ENCODE measurements at places on chromosomes 16 and 17.

- no peak for DNase-seq
- H3K4me1 ChIP-seq: peaks cover 11% of the 10 kb centered on the region
- no peak overlapping the region for H3K4me3 ChIP-seq
- no peak overlapping the region for H3K27ac ChIP-seq
- no peaks in the 10 kb centered on the region for H3K36me3 ChIP-seq
Observed at GRCh38 chr17:55448681-55449080, 27.0 kb upstream of the MMD start.

DNA sequence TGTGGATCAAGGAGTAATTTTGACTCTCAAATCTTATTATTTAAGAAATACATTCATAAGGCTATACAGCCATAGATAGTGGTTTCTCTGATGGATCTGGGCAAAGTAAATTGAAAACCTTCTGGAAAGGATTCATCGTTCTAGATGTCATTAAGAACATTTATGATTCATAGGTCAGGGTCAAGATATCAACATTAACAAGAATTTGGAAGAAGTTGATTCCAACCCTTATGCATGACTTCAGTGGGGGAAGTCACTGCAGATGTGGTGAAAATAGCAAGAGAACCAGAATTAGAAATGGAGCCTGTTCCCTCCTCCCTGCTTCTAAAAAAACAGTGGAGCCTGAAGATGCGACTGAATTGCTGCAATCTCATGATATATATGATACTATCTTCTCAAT, 36.6 kb upstream of the HNF1B start:
- no peak for DNase-seq
- H3K27me3 ChIP-seq: no peaks in the 10 kb centered on the region
- H3K27ac ChIP-seq: no peak overlapping the region
- H3K36me3 ChIP-seq: no peaks in the 10 kb centered on the region
- no peaks in the 10 kb centered on the region for H3K4me1 ChIP-seq
- no peak overlapping the region for H3K4me3 ChIP-seq

DNA sequence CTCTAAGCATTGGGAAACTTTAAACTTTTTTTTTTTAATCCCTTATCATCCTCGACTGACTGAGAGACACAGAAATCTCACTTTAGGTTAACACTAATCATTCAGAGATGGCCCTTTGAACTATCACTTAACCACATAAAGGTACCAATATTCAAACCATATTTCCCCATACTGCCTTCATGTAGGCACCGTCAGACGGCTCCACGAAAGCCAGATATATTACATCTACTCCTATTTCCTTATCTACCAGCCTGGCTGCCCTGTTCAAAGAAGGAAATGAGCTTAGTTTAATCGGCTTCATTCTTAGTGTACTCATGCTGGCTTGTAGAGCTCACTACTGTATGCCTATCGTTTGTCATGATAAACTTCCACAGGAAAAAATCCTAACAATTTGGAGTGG, 270.9 kb downstream of the CEP112 start:
- no peak for DNase-seq
- H3K4me3 ChIP-seq: no peak overlapping the region
- H3K4me1 ChIP-seq: no peaks in the 10 kb centered on the region
- no peaks in the 10 kb centered on the region for H3K36me3 ChIP-seq
- H3K27ac ChIP-seq: no peak overlapping the region

DNA sequence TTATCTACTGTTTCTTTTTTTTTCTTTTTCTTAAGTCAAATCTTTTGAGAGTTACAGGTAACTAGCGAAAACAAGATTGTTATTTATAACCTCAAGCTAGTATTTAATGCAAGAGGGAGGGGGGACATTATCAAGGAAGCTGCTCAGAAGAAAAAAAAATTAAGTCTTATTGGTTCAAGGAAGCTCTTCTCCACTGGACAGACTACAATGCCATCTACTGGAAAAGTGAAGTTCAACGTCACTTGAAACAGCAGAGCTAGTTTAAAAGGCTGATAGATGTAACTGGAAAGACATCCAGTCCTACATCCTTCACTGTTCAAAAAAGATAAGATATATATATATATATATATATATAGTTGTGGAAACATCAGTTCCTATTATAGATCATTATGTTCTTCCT, 418.0 kb upstream of the PSMD7 start:
- no peaks in the 10 kb centered on the region for H3K4me1 ChIP-seq
- H3K27me3 ChIP-seq: peaks cover 7% of the 10 kb centered on the region
- no peak for DNase-seq
- no peak overlapping the region for H3K27ac ChIP-seq
- H3K36me3 ChIP-seq: no peaks in the 10 kb centered on the region

DNA sequence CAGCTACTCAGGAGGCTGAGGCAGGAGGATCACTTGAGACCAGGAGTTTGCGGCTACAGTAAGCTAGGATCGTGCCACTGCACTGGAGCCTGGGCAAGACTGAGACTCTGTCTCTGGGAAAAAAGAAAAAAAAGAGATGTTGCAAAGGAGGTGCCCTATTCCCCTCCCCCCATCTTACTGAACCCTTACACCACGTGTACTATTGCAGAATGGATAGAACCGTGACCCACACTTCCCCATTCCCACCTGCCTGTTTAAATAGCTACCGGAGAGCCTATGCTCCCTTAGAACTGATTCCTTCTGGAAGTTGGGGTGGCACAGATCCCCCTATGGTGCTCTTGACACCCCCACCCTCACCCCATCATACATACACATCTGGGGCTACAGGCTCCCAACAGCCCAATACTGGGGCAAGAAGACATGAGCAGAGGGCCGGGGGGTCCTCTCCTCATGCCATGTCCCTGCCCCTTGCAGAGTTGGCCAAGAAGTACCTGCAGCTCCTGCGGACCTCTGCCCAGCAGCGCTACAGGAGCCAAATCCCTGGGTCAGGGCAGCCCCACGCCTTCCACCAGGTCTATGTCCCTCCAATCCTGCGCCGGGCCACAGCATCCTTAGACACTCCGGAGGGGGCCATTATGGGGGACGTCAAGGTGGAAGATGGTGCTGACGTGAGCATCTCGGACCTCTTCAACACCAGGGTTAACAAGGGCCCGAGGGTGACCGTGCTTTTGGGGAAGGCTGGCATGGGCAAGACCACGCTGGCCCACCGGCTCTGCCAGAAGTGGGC, 35.7 kb downstream of the NLRC5 start:
- no peak for DNase-seq
- peaks cover 7% of the 10 kb centered on the region for H3K36me3 ChIP-seq
- no peaks in the 10 kb centered on the region for H3K4me1 ChIP-seq
- no peak overlapping the region for H3K27ac ChIP-seq

GRCh38 chr17:77437017-77437416, 296.2 kb downstream of the SEC14L1 start:
- DNase-seq: no peak
- H3K36me3 ChIP-seq: peaks cover 3% of the 10 kb centered on the region
- no peak overlapping the region for H3K4me3 ChIP-seq
- no peaks in the 10 kb centered on the region for H3K27me3 ChIP-seq
- H3K4me1 ChIP-seq: peaks cover 18% of the 10 kb centered on the region

GRCh38 chr16:49755716-49756505, 100.0 kb downstream of the ZNF423 start:
- DNase-seq: no peak
- H3K36me3 ChIP-seq: no peaks in the 10 kb centered on the region

DNA sequence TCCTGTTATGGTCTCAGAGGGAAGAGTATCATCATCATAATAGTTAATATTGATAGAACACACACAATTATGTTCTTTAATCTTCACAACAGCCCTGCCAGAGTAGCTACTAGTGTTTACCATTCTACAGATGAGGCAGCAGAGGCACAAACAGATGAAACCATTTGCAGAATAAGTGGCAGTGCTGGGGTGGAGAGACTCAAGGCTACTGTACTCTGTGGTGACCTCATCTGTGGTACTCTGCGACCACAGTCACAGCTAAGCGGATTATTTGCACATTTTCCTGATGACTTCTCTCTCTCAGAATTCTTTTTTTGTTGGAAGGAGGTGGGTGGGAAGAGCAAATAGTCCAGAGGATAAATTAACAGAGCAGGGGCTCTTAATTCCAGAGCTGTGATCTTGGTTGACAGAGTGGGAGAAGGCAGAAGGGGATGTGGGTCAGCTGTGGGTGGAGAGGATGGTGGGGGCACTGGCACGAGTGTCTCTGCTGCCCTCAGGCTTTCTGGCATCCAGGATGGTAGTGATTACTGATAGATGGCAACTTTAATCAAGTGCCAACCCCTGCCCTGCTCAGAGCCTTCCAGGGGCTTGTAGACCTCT, 41.8 kb downstream of the MRM1 start:
- DNase-seq: no peak
- peaks cover 9% of the 10 kb centered on the region for H3K27me3 ChIP-seq
- no peak overlapping the region for H3K4me3 ChIP-seq
- H3K27ac ChIP-seq: no peak overlapping the region
- H3K4me1 ChIP-seq: peaks cover 8% of the 10 kb centered on the region
- no peaks in the 10 kb centered on the region for H3K36me3 ChIP-seq

DNA sequence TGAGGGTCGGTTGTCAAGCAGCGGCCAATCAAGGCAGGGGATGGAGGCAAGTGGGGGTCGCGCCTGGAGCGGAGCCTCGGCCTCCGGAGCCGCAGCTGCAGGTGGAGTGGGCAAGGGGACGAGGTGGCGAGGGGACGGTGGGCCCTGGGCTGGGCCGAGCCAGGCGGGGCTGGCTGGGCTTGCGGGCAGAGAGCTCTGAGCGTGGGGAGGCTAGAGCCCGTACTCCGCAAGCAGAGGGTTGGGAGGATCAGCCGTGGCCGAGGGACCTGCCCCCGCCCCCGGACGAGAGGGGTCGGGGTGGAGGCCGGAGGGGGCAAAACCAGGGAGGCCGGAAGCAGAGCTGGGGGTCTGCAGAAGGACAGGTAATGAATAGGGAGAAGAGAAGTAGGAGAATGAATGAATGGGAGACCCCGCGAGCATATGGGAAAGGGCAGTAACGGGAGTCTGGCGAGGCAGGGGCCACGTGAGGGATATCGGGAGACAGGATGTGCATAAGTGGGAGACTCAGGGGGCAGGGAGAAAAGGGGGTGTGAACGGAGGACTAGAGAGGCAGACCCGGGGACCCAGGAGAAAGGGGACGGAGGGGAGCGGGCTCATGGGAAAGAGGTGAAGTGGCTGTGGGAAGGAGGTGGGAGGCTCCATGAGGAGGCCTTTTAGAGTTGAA, at the start of gene KATNB1:
Gene KATNB1, plus strand, starts transcription at position 16 of the 664 bp plus-strand sequence. CDS start 1,474 bp downstream, outside the sequence.
- peak within 1 kb of the TSS; percentile 91 for H3K4me3 ChIP-seq
- peaks cover 22% of the 10 kb centered on the region for H3K4me1 ChIP-seq
- no peak for DNase-seq
- H3K36me3 ChIP-seq: no peaks in the 10 kb centered on the region
- no peaks in the 10 kb centered on the region for H3K27me3 ChIP-seq

DNA sequence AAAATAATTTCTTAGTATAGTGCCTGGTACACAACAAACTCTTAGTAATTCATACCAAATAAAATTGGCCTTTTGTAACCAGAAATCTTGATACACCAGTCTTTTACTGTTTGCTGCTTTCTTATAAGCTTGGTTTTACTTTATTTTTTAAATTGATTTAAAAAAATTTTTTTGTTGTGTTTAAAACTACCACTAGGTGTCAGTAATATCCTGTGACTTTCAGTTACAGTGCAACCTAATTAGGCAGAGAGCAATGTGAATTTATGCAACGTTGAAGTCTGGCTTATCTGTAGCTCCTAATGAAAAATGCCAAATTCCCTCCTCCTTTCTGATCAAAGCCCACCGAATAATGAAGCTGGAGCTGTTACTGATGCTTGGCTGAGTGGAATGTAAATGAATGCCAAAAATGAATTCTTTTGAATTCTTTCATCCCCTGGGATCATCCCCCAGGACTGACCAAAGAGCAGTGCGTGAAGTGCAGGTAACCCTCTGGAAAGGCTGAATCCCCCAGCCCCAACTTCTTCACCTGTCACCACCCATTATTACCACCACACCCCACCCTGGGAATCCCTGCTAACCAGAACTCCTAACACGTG, 3.8 kb downstream of the ERCC4 start:
- H3K27me3 ChIP-seq: no peaks in the 10 kb centered on the region
- H3K27ac ChIP-seq: no peak overlapping the region
- DNase-seq: no peak
- peaks cover 14% of the 10 kb centered on the region for H3K4me1 ChIP-seq
- H3K4me3 ChIP-seq: no peak overlapping the region

Data from liver (tissue), 10 donors.